AML-193 (cell line): ENCODE measurements at places on chromosomes 7 and 10.

DNA sequence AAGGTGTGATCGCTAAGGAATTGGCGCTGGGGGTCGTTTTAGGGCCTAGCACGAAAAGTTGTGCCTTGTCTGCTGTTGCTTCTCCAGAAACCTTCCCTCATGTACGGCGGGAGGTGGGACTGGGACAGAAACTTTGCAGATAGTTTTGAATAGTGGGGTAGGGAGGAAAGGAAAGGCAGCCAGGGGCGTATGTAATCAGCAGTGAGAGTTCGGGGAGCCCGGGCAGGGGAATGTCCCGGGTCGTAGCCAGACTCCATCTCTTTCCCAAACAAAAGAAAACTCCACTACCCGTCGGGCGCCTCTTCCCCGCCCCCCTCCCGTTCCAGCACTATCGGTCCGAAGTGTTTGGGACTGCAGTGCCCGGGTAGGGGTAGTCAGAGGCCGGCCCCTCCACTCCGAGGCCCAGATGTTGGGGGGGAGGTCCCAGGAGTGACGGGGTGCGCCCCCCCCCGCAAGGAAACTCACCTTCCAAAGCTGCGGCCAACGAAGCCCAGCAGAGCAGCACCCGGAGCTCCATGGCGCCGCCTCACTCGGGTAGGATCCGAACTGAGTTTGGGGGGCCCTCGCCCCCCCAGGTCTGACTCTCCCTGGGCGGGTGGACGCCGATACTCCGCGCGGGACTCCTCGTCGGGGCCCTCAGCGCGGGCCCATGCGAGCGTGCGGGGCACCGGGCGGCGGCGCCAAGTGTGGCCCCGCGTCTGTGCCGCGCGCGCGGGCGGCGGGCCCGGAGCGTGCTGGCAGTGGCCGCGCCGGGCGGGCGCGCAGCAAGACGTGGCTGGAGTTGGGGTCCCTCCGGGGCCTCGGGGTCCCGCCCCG is 601 bp downstream of the EPHB4 start:
- no peak for DNase-seq

GRCh38 chr7:66281678-66282590 is 76.8 kb downstream of the TPST1 start:
- DNase-seq, result peak; percentile 72

GRCh38 chr7:75715864-75716263 is 22.9 kb downstream of the HIP1 start:
- DNase-seq, result no peak

DNA sequence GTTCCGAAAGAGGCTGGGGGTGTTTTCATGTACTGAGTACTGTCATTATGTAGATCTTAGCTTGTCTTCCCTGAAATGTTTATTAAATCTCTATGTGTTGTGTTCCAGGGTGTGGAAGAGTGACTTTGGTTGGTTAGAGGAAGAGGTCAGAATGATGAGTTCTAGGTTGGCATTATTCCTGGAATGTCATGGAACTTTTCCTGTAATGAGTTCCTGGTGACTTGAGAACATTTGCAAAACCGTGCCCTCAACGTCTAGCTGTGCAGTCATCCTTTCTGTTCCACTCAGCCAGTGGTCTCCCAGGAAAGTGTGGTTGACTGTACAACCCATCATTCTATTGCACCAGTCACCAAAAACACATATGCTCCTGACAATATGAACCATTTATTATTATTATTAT is 129.6 kb downstream of the BICC1 start:
- no peak for DNase-seq

- peak; percentile 2 for DNase-seq
Measured at GRCh38 chr7:118502235-118502634, 277.7 kb downstream of the ANKRD7 start.

DNA sequence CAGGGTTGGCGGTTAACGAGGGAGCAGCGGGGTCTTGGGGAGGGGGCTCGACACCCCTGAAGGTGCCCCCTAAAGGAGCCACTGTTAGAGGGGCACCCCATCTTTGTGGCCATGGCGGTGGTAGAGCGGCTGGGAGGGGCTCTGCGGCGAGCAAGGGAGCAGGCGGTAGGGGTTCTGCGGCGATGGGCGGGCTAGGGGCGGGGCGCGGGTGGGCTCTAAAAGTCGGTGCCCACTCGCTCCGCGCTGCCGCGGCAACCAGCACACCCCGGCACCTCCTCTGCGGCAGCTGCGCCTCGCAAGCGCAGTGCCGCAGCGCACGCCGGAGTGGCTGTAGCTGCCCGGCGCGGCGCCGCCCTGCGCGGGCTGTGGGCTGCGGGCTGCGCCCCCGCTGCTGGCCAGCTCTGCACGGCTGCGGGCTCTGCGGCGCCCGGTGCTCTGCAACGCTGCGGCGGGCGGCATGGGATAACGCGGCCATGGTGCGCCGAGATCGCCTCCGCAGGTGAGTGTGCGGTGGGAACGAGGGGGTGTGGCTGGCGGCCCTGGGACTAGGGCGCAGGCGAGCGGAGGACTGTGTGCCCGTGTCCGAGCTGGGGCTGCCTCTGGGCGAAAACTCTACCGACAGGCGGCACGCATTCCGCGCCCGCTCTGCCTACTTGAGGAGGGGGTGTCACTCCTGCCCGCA is at the start of gene MEST:
Gene MEST, plus strand, starts transcription at position 245 of the 682 bp plus-strand sequence. Its CDS starts 229 bp downstream, at position 474.
- no peak for DNase-seq

DNA sequence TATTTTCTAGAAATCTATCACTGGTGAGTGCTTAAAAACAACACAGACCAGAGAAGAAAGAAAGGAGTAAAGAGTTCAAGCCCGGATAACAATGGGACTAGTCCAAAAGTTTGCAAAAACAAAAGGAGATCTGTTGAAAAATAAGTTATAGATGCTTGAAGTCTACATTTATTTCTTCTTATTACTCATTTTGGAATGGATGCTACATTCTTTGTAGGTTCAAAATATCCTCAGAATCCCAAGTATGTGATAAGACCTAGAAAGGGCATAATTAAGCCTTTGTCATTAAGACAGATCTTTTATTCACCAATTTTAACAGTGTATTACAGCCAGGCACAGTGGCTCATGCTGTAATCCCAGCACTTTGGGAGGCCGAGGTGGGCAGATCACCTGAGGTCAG is 42.7 kb upstream of the ITGB8 start:
- DNase-seq, result no peak
